ENCODE measurements at places on chromosomes 1 and 21.

- no peak for DNase-seq
Measured at GRCh38 chr1:13888351-13888986, 188.5 kb downstream of the PRDM2 start.

DNA sequence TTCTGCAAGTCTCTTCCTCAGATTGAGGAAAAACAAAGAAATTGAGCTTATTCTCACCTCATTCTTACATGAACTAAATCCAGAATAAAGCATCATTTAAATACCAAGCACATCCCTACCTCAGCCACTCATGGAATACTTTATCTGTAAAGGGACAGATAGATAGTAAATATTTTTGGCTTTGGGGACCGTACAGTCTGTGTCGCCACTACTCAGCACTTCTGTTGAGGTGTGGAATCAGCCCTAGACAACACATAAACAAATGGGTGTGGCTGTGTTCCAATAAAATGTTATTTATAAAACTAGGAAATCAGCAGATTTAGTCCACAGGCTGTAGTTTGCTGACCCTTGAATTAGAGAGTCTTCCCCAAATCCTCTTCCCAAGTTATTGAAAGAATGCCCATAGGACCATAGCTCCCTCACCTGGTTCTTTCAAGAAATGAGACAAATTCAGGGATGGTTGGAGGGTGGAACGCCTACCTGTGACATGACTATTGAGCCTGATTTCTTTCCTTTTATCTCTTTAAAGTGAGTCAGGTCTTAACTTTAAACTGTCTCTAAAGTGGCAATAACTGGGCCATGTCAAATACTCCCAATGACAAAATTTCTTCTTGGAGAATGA lies 878.5 kb downstream of the USP25 start:
- DNase-seq = no peak

DNA sequence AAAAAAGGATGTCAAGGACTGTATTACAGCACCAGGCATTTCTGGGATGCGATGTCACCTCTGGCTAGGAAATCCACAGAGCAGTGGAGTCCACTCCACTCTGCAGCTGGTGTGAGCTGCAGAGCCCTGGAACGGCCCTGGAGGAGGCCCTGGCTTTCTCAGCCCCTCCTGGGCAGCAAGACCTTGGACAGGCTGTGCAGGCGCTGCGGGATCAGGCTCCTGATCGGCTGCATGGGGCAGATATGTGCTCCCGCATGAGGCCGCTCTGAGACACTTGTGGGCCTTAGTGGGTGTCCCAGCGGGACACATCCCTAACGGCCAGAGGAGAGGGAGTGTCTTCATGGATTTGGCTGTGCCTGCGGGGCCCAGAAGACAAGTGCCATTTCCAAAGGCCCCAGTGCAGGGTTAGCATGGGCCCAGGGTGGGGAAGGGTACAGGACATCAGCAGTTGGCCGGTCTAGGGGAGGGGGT lies 6.2 kb downstream of the DNMT3L start:
- DNase-seq = no peak

GRCh38 chr21:28590676-28591075 lies 402.0 kb downstream of the LTN1 start:
- no peak for DNase-seq

- DNase-seq = no peak
Measured at GRCh38 chr21:29857150-29857549, 82.6 kb downstream of the GRIK1 start.

DNA sequence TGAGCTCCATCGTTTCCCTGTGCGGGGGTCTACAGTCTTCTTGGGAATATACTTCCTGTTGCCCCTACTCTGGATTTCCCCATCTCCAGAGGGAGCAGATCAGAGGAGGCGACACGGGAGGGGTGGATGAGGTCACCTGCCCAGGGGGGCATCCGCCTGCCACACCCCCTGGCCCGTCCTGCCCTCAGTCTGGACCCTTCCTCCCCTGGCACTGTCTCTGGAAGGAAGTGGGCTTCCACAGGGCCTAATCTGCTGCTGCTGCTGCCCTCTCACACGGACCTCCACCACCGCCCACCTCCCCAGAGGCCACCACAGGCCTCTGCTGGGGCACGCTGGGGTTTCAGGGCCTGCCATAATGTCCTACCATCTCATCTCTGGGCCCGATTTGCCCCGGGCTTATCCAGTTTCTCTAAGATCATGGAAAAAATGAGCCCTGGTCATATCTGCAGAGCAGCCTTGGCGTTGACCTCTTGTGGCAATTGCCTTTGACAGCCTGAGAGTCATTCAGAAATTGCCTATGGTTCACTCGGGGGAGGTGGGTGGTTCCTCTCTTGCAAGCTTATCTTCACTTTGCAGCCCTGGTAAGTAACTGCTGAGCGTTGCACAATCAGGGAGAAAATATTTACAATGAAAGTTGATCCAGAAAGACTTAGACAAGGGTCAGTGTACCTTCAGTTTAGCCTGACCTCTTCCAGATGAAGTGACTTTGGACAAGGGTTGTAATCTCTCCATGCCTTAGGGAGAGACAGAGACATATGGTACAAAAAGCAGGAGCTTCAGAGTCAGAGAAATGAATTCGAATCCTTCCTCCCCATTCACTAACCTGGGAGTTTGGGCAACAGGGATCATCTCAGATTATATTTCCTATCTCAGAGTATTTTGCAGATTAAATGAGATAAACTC lies 252.4 kb downstream of the TOMM20 start:
- DNase-seq = no peak

DNA sequence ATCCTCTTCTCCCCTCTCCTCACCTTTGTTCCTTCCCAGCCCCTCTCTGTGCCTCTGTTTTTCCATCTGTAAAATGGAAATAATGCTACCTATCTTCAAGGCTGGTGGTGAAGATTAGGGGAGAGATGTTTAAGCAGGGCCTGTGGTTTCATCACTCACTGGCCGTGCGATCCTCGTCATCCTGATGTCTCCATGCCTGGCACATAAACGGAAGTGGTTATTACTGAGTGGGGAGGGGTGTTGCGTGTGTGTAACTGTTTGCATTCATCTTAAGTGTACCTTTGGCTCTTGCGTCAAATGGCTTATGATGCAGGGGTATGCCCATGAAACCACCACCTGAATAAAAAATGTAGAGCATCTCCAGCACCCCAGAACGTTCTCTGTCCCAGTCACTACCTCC lies 17.2 kb upstream of the C1QA start:
- no peak for DNase-seq

DNA sequence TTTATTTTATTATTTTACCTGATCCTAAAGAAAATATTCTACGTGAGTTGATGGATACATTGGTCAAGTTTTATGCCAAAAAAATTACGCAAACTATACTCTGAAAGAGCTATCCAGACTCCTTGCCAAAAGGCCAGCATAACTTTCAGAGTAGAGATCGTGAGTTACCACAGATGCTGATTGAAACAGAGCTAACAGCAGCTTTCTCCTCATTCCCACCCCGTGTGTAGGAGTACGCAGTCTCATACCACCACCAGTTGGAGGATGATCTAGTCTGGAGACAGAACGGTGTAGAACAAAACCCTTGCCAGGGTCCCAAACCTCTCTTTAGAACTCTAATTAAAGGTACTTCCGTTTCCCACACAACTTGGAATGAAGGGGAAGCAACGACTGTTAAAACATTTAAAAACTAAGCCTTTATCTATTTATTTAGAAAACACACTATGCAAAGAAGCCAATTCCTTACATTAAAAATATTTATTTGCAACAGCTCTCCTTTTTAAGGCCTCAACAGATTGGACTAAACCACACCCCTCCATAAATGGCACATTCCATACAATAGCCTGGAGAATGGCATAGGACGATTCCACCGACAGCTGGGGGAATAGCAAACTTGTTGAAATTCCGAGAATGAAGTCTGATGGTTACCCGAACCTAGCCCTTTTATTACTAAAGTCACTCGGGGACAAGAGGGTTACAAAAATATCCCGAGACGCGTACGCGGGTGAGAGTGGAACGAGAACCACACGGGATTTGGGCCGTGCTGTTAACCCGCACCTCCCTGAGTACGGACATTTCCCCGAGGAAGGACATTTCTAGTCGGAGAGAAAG lies 1.4 kb downstream of the NUCKS1 start:
- no peak for DNase-seq

DNA sequence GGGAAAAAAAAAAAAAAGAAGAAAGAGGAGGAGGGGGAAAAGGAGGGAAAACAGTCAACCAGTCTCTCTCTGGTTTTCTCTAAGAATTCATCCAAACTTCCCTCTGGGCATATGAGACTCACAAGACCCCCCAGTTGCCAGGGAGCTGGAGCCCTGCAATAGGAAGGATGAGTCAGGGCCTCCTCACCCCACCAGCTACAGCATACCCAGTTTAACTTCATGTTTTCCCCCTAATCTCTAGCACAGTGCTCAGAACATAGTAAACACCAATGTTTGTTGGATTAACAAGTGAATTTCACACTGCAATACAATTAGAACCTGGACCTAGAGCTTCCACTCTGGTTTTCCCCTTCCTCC lies 7.8 kb downstream of the F11R start:
- no peak for DNase-seq

- DNase-seq = no peak
Measured at GRCh38 chr21:26421724-26422123, 151.4 kb downstream of the CYYR1 start.

- DNase-seq = no peak
Measured at GRCh38 chr1:89725011-89725370, 92.1 kb downstream of the LRRC8C start.

GRCh38 chr21:36072453-36073162 lies 2.8 kb downstream of the CBR1 start:
- no peak for DNase-seq

GRCh38 chr1:244301595-244302130 lies 150.0 kb downstream of the ADSS2 start:
- DNase-seq = no peak

DNA sequence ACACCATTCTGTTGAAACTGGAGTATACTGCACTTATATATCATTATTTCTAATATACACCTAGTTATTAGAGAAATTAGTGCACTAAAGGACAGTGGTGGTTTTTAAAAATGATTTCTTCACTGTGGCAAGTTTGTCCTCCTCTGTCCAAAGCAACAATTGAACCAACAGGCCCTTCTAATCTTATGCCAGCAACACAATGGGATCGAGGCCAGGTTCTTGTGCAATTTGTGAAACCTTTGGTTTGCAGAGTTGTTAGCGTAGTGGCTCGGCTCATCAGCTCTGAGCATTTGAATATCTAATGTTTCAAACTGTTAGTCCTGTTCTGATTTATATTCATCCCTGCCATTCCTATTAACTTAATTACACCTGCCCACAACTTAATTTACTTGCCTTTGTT lies 9.9 kb upstream of the LRRC39 start:
- DNase-seq = no peak

GRCh38 chr21:44640761-44641160 lies 3.6 kb downstream of the KRTAP10-10 start:
- DNase-seq = no peak

DNA sequence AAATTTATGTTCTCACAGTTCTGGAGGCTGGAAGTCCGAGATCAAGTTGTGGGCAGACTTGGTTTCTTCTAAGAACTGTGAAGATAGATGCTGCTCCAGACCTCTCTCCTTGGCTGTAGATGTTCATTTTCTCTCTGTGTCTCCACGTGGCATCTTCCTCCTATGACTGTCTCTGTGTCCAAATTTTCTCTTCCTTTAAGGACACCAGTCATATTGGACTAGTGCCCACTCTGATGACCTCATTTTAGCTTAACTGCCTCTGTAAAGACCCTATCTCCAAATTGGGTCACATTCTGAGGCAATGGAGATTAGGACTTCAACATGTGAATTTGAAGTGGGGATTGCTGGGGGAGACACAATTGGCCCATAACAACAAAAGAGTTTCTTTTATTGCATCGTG lies 125.3 kb upstream of the ETS2 start:
- no peak for DNase-seq

DNA sequence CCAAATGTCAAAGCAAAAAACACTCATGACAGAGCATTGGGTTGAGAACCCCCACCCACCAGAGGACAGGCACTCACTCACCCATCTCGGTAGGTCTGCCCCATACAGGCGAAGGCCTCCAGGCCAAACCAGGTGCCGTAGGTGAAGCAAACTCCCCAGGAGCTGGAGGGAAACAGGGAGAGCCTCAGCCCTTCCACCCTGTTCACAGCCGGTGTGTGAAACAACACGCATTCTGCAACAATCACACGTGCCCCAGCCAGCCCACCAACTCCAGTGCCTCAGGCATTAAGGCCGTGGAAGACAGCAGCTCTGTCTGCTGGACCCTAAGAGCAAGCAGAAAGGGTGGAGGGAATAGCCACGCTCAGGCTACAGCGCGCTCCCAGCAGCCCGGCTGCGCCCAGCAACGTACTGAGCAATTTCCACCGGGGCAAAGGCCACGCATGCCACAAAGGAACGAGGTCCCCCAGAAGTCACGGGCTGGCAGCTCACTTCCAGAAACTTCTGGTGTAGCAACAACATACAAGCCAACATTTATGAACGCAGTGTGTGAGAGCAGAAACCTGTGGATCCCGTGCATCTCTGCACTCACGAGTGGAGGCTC lies 11.4 kb upstream of the SPATC1L start:
- DNase-seq = no peak

DNA sequence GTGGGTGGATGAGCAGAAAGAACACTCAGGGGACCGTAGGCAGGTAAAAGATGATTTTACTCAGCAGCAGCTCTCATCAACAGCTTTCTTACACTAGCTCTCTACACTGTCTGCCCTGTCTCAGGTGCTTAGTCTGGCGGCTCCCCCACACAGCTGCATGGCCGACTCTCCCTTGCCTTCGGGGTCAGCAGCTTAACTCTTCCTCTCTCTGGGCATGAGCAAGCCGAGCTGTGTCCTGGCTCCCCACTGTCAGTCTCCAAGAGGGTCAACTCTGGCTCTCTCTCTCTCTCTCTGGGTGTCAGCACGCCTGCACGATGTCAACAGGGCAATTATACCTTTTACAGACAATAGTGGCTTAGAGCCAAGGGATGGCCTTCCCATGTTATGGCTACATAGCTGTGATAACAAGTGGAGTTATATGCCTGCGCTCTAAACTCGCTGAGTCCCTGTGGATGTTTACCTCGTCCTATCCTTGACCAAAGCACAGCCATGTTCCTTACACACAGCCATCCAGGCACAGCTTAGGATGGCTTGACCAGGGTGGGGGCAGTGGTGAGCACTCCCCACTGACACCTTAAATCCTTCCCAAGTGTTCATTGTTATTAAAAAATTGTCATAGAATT lies 3.1 kb upstream of the BCL10 start:
- DNase-seq = no peak

GRCh38 chr21:38037416-38037815 lies 121.2 kb upstream of the KCNJ6 start:
- DNase-seq = no peak

GRCh38 chr1:119372503-119373086 lies 4.0 kb downstream of the HAO2 start:
- no peak for DNase-seq

- DNase-seq = no peak
Measured at GRCh38 chr1:67683766-67684525, 1.1 kb upstream of the GADD45A start.

- no peak for DNase-seq
Measured at GRCh38 chr1:164605254-164606091, 46.5 kb downstream of the PBX1 start.

DNA sequence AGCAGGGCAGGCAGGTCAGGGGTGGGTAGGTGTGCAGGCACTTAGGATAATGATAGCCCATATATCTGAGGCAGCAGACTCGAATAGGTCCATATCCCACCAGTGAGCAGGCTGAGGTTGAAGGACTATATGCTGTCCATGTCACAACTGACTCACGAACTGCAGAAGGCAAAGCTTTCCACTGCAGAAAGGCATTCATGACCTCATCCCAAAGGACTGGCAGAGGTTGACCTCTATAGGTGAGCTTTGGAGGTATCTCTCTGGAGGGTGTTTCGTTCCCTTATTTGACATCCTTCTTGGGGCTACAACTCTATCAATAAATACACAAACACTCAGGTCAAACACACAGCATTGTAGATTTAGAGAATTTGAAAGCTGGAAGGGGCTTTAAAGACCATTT lies 42.8 kb upstream of the MARK1 start:
- DNase-seq = no peak

Measured in stimulated activated CD4-positive, alpha-beta T cell treated with anti-CD3 and anti-CD28 coated beads, TNF-alpha, amount 100 ng/mL, for 1 hour (primary cell).